ENCODE measurements at places on chromosomes 7 and 10. TPM values are rescaled to one million over a fixed set of nuclear protein-coding genes. Genes with fewer than 3 reads are reported as not detected.

BAG3 gene
- polyA plus RNA-seq, result 22.3 TPM

ZP3 gene
- 3.0 TPM for polyA plus RNA-seq

SORCS3 gene
- polyA plus RNA-seq, result not detected

FOXI2 gene
- polyA plus RNA-seq, result not detected

PNLIPRP2 gene
- polyA plus RNA-seq, result not detected

GNB2 gene
- 502 TPM for polyA plus RNA-seq

AQP1 gene
- 10.5 TPM for polyA plus RNA-seq

ZNF25 gene
- 1.4 TPM for polyA plus RNA-seq

CALHM1 gene
- not detected for polyA plus RNA-seq

IRF5 gene
- polyA plus RNA-seq, result 0.46 TPM

LEP gene
- polyA plus RNA-seq, result not detected

THSD7A gene
- polyA plus RNA-seq, result 3.3 TPM

SVIL gene
- polyA plus RNA-seq, result 11.5 TPM

NXPH1 gene
- not detected for polyA plus RNA-seq

GNAI1 gene
- 7.5 TPM for polyA plus RNA-seq

ANKRD7 gene
- not detected for polyA plus RNA-seq

ADAM12 gene
- polyA plus RNA-seq, result 0.22 TPM

ATG9B gene
- 0.04 TPM for polyA plus RNA-seq

VAX1 gene
- not detected for polyA plus RNA-seq

GARIN1A gene
- 0.65 TPM for polyA plus RNA-seq

FEZF1 gene
- not detected for polyA plus RNA-seq

OGDHL gene
- 0.72 TPM for polyA plus RNA-seq

CARD11 gene
- 20.4 TPM for polyA plus RNA-seq

BICC1 gene
- polyA plus RNA-seq, result 0.08 TPM

OPN1SW gene
- polyA plus RNA-seq, result not detected

BTBD16 gene
- polyA plus RNA-seq, result 0.04 TPM

Data from endothelial cell of umbilical vein (primary cell).